ENCODE measurements at places on chromosomes 2 and 18.
A peak's percentile ranks its signal among the peaks of the same experiment; 100 is the strongest.

DNA sequence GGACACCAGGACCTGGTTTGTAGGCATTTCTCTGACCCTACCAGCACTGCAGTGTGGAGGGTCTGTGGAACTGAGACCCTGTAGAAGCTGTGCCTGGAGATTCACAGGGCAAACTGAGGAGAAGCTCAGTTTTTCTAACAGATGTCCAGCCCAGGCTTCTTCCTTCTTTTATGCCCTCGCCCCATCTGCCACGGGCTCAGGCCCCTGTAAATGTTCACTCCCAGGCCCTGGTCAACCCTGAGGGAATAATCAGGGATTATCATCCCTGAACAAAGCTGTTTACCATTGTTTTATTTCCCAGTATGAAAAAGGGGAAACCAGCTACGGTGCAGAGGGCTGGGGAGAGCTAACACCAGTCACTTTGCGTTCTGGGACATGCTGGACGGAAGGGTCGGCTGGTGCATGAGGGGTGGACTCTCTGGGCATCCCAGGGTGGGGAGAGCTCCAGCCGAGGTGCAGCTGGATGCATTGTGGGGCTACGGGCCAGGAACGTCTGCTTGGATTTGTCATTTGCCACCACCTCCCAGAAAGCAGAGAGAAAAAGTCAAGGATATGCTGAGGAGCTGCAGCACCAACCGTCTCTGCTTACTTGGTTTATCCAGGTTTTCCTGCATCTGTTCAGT is 183.8 kb downstream of the TFCP2L1 start:
- no peak for DNase-seq

DNA sequence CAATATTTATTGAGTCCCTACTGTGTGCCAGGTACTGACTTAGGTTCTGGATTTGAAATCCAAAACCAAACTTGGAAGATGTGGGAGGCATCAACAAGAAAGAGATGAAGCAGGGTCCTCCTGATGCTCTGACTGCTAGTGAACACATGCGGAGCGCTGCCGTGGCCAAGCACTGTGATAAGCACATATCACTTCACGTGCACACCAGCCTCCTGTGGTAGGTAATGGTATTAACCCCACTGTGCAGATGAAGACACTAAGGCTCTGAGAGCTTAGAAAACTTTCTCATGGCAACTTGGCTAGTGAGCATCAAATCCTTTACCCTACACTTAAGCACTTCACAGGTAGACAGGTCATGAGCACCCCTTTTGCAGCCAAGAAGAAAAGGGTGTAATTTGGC is 216.1 kb downstream of the HAUS1 start:
- no peak for DNase-seq

DNA sequence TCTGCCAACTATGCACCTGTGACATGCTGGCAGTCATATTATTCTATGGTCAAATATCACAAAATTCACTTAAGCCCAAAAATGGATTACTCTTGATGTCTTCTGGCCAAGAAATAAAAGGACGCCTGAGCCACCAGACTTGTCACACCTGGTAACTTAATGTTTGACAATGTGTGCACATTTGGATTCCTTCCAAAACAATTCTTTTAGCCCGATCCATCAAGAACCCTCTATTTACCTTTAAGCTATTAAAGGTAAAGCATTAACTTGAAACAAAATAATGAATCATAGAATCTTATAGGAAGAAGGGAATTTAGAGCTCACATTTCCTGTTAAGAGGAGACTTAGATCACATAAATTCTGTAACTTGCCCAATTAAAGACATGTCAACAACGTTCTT is 46.5 kb upstream of the NFU1 start:
- DNase-seq, result no peak

- DNase-seq, result no peak
These were observed 684.4 kb downstream of the IRS1 start for GRCh38 chr2:226115102-226115831.

DNA sequence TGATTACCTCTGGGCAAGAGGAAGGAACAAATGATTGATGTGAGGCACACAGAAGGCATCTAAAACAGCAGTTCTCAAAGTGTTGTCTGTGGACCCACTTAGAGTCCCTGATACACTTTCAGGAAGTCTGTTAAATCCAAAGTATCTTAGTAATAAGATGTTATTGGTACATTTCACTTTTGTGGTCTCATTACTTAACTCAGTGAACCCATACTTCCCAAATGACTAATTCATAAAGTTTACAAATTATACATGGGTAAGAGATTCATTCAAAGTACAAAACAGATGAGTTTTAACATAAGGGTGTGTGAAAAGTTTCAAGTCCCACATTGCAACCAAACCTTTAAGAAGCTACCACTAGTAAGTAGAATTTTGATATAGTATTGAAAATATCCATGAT is 440.5 kb downstream of the NUP35 start:
- no peak for DNase-seq

DNA sequence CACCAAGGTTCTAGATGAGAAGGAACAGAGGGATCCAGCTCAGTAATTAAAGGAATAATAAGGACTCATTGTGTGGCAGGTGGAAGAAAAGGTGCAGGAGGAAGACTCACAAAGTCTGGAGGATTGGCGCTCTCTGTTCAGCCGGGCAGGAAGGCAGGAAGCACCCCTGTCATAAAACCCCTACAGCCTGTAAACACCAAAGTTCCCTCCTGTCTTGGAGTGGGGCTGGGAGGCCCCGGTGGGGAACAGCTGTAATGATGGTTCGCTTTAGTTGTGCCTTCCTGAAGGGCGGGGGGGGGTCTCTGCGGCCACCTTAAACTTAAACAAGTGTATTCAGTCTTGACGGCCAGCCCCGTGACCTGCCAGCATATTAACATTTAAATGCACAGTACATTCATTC is 84.3 kb downstream of the GBX2 start:
- DNase-seq, result no peak

- DNase-seq, result no peak
These were observed 3.2 kb downstream of the NRP2 start for GRCh38 chr2:205685314-205686055.

DNA sequence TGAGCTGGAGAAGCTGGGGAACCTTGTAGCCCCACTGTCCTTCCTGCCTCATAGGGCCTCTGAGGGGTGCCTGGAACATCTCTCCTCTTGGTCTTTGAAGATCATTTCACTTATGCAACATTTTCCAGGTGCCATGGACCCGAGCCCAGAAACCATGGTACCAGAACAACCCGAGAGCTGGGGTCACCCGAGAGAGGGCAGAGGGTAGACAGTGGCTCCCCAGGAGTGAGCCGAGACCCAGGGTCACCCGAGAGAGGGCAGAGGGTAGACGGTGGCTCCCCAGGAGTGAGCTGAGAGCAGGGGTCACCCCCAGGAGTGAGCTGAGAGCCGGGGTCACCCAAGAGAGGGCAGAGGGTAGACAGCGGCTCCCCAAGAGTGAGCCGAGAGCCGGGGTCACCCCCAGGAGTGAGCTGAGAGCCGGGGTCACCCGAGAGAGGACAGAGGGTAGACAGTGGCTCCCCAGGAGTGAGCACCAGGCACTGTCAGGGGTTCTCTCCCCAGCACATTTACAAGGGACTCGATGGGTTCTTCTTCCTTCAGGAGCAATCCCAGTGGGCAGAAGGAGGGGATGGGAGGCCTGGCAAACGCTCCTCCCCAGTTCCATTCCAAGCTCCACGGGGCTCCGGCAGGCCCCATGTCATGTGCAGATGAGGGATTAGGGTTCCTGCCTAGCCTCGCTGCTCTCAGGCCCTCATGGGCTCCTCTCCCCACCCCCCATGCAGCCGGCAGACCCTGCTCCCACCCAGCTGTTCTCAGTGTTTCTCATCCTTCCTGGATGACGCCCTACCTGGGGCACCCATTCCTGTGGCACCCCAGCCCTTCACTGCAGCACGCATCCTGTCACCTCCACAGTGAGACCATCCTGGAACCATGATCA is 163.5 kb downstream of the RTP5 start:
- no peak for DNase-seq

- DNase-seq, result no peak
These were observed 542.1 kb downstream of the DSC3 start for GRCh38 chr18:30500240-30500945.

GRCh38 chr18:48931680-48932461 is 18.9 kb downstream of the SMAD7 start:
- peak; percentile 43 for DNase-seq

DNA sequence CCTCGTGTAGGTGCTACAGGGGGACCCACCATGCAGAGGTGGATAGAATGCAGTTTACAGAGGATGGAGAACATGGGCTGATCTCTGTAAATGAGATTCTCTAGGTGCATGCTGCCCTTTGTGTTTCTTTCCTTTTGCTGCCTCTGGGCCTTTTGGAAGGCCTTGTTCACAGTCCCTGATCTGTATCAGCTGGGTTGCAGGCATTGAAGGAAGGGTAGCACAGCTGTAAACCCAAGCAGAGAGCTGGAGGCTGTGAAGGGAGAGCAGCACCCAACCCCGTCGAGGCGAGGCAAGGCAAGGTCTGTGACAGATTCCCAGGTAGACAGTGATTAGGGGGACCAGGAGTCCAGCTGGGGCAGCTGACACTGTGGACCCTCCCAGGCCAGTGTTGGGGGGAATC is 56.1 kb upstream of the SOS1 start:
- DNase-seq, result no peak

- no peak for DNase-seq
These were observed 38.5 kb downstream of the HK2 start for GRCh38 chr2:74872389-74872836.

DNA sequence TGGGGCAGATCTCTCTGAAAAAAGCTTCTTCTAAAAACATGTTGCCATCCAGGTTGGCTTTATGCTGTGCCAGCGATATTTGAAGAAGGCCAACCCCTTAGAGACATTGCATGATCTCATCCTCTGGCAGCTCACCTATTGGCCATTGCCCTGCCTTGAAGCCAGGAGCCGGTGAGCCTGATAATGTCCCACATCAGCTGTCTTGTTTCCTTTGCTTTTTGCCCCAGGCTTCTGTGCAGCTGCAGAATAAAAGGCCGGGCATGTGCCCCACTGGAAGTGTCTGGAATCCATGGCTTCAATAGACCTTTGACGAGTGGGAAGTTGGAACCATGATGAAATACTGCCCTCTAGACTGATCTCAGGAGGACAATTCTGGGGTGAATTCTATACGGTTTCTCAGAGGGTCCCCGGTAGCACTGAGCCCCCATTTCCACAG is 523.5 kb upstream of the ZEB2 start:
- DNase-seq, result no peak

GRCh38 chr2:121128741-121129659 is 156.0 kb downstream of the TFCP2L1 start:
- DNase-seq, result peak; percentile 3

DNA sequence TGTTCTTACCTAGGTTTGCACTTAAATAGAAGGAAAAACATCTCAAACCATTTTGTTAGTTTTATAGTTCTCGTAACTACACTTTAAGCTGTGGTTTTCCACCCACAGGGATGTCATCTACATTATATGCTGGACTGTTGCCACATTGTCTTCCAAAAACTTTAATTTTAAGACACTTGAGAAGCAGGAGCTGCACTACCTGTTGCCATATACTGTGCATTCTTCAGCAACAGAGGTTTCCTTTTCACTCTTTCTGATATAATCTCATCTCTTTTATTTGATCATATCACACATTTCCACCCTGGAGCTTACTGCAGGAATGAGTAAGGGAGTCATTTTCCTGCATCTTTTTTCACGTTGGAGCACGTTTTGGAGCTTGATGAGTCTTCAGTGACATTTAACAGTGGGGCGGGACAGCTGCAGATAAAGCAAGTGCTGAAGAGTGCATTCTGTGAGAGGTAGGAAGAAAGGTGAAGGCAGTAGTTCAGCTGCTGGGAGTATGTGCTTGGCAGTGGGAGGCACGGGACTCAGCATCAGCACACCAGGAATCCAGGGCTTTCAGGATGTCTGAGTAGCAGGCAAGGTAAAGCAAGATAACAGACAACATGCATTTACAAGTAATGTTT is 3.8 kb downstream of the LIMS1 start:
- no peak for DNase-seq

DNA sequence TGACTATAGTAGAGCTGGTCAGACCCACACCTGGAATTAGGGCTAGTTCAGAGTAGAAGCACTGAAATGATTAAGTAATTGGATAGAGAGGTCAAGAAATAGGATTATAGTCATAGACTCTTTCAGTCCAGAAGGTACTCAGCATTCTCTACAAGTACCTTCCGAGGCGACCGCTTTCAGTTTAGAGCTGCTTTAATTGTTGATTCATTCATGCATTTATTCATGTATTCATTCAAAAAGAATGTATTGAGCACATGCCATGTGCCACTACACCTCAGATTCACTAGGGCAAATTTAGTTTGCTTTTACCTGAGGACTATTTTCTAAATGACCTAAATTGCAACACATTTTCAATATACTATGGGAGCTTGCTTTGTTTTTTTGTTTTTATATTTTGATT is 48.7 kb downstream of the CRIM1 start:
- no peak for DNase-seq

- no peak for DNase-seq
These were observed 56.0 kb upstream of the LRPPRC start for GRCh38 chr2:44051593-44052347.

DNA sequence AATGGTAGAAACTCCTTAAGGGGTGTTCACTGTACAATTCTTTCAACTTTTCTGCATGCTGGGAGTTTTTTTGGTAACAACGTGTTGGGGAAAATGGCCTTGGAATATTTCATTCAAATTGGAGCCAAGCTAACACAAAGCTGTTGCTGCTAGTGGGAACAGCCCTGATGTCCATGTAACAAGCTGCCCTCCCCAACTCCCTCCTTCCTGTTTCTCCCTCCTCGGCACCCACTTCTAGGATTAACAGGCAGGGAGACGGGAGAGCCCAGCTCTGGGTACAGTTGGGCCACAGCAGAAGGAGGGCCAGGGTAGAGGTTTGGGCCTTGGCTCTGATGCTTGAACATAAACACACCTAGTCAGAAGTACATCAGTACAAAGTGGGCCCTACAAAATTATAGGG is 9.4 kb upstream of the MOCOS start:
- no peak for DNase-seq

DNA sequence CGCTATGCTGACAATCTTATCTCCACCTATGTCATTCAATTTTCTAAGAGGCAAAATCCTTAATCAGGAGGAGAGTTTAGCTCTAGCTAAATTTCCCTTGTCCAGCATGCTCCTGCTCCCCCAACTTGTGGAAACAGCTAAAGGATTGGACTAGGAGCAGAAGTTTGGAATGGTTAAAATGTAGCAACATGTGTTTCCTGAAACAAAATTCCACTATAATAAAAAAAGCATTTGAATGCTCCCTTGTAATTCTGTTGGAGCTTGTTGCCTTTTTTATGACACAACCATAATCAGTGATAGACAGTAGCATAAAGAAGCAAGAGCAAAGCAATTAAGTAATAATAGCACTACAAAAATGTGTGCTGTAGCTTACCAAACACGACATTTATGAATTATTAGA is 6.9 kb downstream of the ACTR3 start:
- no peak for DNase-seq

GRCh38 chr2:84539729-84540128 is 23.4 kb downstream of the DNAH6 start:
- no peak for DNase-seq

Data from stimulated activated CD4-positive, alpha-beta T cell treated with anti-CD3 and anti-CD28 coated beads, Interleukin-2, amount 100 ng/mL, for 48 hours (primary cell).